LoVo (cell line): ENCODE measurements at places on chromosomes 12 and 14.

DNA sequence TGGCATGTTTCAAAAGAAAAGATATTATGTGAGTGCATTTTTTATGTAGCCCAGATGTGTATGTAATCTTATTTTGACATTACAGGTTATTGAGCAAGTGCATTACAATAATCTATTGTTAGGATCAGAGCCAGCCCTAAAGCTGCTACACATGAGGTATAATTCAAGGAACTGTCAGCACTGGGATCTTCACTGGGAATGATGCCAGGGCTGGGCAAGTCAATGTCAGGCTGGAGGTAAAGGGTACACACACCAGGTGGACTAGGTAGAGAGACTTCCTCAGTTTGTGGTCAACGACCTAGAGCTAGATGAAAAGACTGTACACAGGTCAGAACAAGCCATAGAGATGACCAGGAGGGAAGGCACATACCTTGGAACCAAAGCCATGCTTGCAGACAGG is 15.4 kb downstream of the TRIM9 start:
- DNase-seq = no peak

GRCh38 chr12:84183576-84183975 is 729.0 kb downstream of the SLC6A15 start:
- DNase-seq = no peak

DNA sequence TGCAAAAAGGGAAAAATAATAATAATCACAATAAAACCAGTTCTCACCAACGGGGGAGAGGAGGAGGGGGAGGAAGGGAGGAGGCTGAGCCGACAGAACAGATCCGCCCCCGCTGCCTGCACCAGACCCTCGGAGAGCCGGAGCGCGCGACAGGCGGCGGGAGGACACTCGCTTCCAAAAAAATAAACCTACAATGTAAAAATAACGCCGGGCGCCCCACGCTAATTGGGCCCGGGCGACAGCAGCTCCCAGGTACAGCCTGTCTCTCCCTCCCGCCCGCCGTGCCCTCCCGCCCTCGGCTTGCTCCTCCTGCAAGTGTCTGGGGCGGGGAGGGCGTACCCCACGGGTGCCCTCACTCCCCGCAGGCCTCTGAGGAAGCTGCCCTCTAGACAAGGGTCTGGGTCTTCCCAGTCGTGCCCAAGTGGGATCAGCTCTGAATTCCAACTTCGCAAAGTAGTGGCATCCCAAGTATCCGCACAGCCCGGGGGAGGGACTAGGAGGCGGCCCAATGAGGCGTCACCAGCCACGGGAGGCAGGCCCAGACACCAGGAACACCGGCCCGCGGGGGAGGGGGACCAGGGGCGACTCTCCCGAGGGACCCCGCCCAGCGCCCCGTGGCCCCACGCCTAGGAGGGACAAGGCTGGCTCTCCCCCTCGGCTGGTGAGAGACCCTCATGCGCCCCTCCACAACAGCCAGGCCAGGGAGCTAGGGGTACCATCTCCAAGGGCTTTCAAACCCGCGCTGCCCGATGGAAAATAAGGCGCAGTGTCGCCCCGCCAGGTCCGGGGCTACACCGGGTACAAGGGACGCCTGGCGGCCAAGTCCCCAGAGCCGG is 1.0 kb downstream of the NCOR2 start:
- peak; percentile 82 for DNase-seq

DNA sequence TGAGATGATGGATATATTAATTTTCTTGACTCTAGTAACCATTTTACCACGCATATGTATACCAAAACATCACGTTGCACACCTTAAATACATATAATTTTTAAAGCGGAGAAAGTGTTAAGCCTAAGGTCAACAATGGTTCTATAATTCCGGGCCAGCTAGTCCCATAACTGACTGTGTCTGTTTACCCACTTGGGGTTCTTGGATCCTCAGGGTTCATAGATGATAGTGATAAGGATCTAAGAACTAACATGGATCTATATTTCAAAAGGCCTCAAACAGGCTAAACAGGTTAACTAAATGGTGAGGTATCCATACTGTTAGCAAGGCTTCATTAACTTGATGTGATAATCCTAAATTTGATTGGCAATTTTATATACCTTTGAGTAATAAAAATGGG is 9.8 kb downstream of the SLC38A1 start:
- no peak for DNase-seq

DNA sequence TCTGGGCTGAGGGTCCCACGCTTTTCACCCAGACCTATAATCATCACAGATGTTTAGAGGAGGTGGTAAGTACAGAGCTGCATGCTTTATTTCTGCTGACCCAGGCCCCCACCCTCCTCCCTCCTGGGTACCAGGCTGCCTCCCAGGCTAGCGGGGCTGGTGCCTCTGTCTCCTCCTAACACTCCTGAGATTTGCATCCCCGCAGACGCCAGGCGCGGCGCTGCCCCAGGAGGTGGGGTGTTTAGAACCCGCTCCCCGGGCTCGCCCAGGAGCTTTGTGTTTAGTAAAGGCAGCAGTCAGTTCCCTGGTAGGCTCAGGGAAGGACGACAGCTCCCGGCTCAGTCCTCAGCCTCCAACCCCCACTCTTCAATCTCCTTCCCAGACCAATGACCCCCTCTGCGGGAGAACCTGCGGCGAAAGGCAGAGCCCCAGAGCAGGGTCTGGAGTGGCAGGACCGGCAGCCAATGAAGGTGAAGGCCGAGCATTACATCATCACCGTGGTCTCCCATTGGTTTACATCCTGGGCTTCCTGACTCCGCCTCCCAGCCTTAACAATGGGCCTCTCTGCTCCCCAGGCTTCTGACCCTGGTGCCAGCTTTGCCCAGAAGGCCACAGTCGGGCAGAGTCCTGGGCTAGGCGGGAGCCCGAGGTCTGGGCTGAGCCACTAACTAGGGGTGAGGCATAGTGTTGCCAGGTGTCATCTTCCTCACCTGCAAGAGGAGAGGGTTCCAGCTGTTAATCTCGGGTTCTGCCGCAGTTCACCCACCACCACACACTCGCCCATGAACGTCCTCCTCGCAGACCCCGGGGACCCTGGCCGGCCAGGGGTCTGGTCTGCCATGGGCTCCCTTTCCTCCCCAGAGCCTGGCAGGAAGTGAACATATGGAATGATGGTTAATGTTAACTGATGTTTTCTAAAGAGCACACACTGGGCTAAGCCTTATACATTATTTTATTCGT is 57.5 kb downstream of the CALM1 start:
- DNase-seq = peak; percentile 16

GRCh38 chr12:103745962-103746361 is 95.1 kb downstream of the NT5DC3 start:
- no peak for DNase-seq
